ENCODE measurements at places on chromosomes 5 and 9.

- DNase-seq, result no peak
Observed at GRCh38 chr5:171499611-171500010, 80.2 kb downstream of the FGF18 start.

DNA sequence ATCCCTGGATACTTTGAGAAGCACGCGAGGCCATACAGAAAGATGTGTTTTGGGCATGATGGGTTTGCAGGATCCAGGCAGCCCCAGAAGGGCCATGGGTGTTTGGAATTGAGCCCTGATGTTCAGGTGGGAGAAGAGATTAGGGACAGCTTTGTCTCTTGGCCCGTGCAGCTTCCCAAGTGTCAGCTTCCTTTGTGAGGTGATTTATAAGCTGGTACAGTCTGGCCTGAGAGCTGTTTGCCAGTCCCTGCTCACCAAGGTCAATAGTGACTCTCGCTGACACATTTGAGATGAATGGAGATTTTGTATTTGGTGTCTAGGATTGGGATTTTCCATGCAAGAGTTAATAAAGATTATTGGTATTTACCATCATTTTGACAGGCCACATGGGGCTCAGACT, 165.9 kb downstream of the ICE1 start:
- no peak for DNase-seq

GRCh38 chr9:15837079-15837679, 284.3 kb downstream of the CCDC171 start:
- no peak for DNase-seq

- DNase-seq, result peak; percentile 33
Observed at GRCh38 chr9:17906176-17906840, 327.4 kb downstream of the SH3GL2 start.

DNA sequence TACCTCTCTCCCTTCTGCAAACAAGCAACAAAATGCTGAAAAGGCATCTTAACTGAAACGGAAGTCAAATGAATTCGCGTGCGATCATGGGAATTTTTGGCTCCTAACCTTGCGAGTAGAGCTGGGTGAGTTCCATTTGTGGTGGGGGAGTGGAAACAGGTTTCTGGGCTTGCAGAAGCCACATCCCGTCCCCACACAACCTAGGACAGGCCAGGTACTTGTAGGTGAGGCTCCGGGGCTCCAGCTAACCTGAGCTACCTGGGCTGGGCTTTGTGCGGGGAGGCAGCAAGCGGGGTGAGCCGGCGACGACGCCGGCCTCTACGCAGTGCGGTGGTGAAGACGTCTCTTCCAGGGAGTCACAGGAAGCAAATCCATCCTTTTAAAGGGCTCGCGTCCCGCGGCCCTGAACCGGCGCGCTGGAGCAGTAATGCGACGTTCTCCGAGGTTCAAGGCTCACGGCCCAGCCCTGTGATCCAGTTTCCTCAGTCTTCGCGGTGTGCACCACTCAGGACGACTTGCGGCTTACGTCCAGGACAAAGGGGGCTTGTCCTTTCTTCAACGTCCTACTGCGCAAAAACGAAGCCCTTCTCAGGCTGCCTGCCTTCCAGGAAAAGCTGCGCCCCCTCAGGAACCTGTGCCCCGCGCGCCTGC, 567 bp upstream of the SPIN1 start:
- peak; percentile 4 for DNase-seq

DNA sequence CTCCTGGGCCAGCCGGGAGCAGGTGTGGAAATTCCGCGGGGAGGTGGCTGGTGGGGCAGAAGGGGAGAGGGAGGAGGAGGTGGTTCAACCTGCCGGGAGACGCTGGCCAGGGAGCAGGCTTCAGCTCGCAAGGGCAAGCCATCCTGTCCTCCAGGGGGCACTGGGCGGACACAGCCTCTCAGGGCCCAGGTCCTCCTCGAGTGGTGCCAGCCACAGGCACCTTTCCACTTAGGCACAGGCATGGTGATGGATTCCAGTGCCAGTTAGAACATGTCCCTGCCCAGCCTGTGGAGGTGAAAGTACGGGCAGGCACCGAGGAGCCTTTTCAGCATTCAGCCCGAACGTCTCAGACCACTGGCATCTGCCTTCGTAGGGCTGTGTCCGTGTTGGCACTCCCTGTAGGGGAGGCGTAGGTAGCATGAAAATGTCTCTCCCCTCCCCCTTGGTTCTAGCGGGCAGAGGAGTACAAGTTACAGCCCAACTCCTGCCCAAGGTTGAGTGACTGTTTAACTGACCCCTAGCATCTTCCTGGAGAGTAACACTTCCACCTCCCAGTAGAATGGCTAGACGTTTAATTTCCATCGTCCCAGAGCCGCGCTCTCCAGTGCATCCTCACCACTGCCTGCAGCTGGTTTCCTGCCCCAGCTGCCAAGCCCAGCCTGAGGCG, 48.9 kb downstream of the DAB2IP start:
- DNase-seq, result no peak

DNA sequence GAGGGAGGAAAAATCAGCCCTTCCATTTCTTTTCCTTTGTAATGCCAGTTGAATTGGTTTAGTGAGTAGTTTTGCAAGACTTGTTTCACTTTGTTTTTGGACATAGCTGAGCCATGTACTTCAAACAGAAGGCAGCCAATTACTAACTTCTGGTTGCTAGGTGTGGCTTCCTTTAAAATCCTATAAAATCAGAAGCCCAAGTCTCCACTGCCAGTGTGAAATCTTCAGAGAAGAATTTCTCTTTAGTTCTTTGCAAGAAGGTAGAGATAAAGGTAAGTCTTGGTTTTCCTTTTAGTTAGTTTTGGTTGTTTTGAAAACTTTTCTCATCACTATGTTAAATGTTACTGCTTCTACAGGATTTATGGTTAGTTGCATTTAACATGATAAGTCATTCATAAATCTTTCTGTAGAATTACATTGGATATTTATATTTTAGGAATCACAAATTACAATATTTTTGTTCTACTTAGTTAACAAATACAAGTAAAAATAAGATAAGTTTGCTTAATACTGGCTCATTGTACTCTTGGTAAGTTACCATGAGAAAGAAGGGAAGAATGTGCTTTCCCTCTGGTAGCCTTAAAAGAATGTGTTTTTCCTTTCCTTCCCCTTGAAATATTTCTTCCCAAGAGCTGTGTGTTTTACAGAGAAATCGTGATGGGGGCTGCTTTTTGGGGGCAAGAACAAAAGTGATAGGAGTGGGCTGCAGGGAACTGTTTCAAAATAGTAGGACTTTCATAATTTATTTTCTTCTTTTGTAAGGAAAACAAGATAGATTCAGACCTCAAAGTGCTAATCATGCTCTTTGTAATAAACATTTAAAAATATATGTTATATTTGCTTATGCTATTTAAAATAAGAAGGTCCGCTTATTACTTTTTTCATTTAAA, at the start of gene ANXA1:
Gene ANXA1, plus strand, starts transcription at position 213 of the 890 bp plus-strand sequence. CDS start 6,671 bp downstream, outside the sequence.
- no peak for DNase-seq

DNA sequence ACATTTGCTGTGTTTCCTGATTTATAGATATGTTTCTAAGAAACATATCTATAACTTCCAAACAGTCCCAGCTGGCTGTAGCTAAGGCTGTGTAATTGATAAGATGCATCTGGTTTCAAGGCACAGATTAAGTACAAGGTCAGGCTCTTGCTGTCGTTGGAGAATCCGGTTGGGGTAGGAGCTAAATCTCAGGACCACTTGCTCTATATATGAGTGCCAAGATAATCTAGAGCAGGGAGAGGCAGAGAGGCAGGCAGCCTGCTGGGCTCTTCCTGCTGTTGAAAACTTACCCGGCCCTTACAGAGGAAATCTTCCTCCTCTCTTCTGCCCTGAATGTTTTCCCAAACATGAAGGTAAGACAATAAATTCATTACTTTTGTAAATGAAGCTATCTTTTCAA, at the start of gene C7:
Gene C7, plus strand, starts transcription at position 234 of the 400 bp plus-strand sequence. Its CDS starts 114 bp downstream, at position 348.
- no peak for DNase-seq

DNA sequence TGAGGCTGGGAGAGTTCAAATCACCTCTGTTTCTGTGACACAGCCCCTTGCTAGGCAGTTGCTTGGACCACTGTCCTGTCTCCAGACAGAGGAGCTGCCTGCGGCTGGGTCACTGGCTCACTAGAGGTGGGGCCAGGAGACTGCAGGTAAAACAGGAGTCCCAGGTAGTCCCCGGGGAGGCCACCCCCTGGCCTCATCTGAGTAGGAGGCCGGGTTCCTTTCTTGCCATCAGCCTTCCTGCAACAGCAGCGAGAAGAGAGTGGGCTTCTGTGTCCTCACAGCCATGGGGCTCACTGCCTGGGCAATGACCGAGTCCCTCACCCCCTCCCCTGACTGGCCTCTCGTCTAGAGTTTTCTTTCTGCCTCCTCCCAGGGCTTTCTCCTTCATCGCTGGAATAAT, 197.5 kb downstream of the CDK5RAP2 start:
- DNase-seq, result no peak

GRCh38 chr5:176610435-176610773, 448 bp upstream of the GPRIN1 start:
- DNase-seq, result no peak
